ENCODE measurements at places on chromosomes 3 and 15.

GRCh38 chr3:18747383-18747782 is 322.2 kb upstream of the SATB1 start:
- no peak for DNase-seq

DNA sequence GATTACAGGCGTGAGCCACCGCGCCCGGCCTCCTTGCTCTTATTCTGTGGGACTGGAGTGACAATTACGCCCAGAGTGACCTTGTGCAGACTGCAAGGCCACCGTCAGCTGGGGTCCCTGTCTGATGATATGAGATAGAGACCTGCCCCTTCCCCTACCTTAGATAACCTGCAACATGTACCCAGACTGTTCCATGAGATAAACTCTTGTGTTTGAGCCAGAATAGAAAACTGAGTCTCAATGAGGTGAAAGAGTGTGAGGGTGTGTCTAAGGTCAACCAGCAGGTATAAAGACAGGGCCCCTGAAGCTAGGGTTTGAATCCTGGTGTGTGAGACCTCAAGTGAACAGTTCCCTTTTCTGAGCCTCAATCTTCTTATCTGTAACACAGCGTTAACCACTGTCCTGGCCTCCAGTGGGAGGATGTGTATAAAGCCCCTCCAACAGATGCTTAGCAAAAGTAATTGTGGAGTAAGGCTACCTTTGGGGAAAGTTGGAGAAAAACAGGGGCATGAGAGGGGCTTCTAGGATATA is 6.0 kb downstream of the TADA3 start:
- DNase-seq, result no peak

GRCh38 chr15:70420948-70421482 is 323.3 kb upstream of the TLE3 start:
- DNase-seq, result no peak

DNA sequence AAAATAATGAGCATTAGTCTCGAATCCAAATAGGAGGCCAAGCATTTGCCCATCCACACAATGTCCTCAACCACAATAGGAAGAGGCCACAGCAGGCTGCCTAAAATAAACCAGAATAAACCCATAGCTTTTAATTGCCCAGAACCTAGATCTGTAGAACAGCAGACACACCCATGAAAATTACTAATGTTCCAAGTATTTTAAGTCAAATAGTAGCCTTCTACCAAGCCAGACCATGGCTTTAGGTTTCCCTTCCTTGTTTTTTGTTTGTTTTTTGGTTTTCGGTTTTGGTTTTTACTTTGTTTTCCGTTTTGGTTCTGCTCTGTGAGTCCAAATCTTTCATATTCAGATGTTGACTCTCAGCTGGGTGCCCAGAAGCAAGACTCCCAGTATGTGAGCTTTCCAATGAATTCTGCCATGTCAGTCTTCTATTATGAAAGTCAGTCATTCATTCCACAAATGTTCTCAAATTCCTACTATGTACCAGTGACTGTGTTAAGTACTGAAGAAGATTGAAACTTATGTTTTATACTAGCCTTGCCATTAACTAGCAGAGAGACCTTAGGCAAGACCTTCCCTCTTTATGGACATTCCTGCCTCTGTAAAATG is 57.8 kb upstream of the BOC start:
- no peak for DNase-seq

DNA sequence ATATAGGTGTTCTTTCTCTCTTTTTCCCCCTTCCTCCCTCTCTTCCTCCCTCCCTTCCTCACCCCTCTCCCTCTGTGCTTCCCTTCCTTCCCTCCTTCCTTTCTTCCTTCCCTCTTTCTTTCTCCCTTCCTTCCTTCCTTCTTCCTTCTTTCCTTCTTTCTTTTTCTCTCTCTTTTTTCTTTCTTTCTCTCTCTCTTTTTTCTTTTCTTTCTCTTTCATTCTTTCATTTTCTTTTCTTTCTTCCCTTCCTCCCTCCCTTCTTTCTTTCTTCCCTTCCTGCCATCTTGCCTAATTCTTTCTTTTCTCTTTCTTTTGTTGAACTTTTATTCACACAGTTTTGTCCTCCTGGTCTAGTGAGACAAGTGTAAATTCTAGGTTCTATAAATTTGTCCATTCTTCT is 1595.6 kb downstream of the SI start:
- no peak for DNase-seq

DNA sequence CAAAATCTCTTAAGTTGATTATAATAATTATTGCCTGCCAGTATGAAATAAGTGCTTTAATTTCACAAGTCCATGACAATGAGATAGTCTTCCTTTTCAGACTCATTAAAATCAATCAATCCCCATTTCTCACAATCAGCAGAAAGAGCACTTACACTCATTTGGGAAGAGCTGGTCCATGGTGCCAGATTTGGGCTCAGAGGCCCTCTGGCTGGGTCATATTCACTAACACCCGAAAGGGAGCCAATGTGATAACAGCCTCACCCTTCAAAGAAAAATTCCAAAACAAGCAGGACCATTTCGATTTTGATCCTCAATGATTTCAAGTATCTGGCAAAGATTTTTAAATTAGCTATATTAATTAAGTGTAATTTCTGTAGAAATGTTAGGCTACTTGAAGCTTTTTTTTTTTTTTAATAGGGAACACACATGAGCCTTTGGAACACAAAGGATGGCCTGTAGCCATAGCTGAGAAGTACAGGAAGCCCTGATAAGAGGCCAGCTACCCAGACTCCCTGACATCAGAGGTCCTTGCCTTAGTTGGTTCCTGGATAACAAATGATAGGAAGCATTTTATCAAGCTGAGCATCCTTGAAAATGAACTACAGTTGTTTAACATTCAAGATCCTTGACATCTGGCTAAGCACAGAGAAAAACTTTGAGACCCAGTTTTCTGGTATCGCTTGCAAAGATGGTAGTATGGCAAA is 17.1 kb downstream of the MCF2L2 start:
- DNase-seq, result no peak

All from CD8-positive, alpha-beta T cell (primary cell).